ENCODE measurements at places on chromosomes 3 and 15.

GRCh38 chr3:177426878-177427495 lies 229.7 kb upstream of the TBL1XR1 start:
- no peak for DNase-seq

DNA sequence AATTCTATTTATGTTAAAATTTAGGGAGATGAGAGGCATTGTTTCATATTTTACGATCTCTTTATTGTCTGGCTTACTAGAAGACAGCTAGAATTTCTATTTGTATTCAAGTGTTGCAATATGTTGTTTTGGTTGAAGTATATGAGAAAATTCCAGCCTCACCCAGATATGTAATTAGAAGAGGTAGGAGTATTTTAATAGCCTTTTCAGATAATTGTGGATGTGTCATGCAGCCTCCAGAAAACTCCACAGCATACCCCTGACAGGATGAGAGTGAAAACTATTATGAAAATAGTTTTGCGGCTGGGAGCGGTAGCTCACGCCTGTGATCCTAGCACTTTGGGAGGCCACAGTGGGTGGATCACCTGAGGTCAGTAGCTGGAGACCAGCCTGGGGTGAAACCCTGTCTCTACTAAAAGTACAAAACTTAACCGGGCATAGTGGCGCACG lies 21.5 kb upstream of the USP3 start:
- peak; percentile 59 for DNase-seq

GRCh38 chr3:102158080-102158740 lies 276.6 kb upstream of the ZPLD1 start:
- DNase-seq = peak; percentile 74

DNA sequence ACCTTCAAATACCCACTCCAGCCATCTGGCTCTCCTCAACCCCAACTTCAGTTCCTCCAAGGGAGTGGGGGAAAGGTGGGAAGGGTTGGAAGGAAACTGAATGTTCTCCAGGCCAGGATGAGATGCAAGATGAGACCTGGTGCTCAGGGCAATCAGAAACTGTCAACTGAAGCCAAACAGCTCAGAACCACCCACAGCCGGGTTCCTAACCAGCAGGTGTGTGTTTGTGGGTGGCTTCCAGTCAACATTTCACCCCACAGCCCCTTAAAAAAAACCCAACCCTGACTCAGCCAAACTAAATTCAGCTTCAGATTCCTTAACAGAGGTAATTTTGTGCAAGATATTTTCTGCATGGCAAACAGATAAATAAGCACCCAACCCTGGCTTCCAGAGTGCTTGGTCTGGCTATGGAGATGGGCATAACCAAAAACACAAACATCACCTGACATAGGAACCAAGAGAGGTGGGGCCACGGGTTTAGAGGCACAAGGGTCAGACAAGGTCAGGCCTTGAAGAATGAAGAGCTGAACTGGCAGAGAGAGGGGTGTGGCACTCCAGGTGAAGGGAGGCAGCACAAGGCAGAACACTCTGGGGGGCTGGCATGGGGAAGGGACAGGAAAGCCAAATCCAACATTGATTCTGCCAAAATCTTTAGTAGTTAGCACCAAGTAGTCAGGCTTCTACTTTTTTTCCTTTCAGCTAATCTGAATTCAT lies 34.7 kb downstream of the ZNF445 start:
- no peak for DNase-seq

DNA sequence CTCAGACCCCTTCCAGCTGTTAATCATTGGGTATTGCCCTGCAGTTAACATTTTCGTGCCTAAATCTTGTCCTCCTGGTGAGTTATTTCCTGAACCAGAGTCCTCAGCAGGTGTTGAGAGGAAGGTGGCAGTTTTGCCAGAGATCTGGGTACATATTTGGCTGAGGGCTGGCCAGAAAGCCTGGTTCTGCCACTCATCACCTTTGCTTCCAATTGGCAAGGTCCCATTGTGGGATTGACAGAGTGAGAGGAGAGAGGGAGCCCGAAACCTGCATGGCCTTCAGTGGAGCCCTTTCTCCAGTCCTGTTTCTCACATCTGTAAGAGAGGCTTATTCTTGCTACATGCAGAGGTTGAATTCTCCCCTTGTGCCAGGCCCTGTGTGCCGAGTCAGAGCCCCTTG lies 8.9 kb upstream of the TKT start:
- DNase-seq = no peak

GRCh38 chr3:157498371-157498770 lies 4.8 kb downstream of the VEPH1 start:
- no peak for DNase-seq

DNA sequence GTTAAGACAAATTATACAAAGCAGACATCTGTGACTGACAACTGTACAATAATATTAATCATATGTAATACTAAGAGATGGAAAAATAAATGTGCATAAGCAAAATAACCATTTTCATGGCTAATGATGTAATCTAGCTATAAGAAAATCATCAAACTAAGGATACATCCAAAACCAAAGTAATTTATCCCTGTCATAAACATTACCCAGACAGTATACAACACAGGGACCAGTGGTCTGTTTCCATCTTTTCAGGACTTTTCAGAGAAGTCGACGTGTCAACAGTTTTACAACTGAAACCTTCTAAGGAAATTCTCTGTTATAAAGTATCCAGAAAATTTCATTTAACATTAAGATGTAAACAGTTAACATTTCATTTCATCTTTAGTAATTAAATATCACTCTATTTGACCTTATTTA lies 11.0 kb downstream of the THBS1 start:
- no peak for DNase-seq

DNA sequence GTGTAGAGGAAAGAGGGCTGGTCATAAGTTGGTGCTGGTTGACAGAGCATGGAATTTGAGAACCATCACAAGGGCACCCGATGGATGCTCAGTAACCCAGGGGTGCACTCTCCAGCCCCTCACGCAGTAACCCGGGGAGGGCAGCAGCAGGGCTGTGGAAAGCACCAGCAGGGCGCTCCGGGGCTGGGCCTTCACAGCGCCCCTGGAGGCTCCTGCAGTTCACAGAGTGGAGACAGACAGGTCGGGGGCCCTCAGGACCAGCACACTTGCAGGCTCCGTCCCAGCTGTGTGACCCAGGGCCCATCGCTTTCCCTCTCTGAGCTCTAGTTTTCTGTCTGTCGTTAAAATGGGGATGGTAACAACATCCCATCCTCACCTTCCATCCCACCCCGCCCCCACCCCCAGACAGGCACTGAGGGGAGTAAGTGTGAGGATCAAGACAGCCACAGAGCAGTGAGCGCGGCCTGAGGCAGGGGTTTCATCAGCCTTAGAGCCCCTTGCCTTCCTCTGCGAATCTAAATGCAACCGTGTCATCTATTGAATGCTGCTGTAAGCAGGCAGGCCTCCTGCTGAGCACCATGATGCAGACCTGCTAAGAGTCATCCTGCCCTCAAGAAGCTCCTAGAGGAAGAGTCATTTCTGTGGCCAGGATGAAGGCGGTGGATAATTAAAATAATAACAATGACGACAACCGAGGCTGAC lies 90.2 kb upstream of the LINGO1 start:
- DNase-seq = no peak

- no peak for DNase-seq
Observed at GRCh38 chr3:48990636-48991469, 812 bp downstream of the P4HTM start.

DNA sequence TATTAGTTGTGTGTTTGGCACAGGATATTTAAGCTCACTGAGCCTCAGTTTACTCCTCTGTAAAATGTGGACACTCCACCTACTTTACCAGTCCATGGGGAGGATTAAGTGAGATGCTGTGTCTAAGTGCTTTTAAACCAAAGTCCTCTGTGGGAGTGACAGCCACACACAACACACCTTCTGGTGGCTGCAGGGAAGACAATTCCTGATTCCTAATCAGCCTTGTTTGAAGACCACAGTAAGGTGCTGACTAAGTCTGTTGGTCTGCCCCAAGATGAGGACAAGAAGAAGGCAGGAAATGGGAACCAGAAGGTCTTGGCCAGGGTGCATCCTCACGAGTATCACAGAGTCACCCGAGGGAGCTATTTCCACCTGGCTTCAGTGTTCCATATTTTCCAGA lies 52.3 kb downstream of the EPHB1 start:
- DNase-seq = no peak

- DNase-seq = peak; percentile 47
Observed at GRCh38 chr3:192816351-192816750, 89.0 kb upstream of the FGF12 start.

All from mammary epithelial cell (primary cell).